ENCODE measurements at places on chromosomes 3 and 15.

DNA sequence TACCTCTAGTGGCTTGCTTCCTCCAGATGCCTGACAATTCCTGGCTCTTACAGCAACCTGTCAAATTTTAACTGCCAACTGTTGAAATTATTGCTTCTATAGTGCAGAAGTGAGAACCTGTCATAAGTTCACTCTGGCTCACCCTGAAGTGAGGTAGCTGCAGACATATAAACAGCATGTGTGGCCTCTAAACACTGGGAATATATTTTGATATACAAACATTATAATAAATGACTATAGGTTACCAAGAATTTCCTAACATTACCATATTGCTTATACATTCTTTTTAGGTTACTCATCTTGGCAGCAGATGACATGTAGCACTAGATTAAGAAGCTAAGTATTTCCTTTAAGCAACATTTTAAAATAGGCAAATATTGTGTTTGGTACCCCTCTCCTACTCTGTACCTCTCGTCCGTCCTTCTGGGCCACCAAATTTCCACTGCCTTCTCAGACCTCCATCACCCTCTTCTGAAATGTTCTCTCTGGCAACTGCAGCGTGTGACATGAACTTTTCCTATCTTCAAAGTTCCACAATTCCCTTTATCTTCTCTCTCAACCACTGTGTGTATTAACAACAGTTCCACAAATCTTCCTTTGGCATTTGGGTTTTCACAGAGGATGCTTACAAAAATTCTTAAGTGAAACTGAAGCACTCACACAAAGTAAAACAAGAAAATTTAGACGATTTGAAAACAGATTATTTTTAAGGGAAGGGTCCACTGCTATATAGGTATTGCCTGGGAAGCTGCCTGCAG, 15.3 kb upstream of the XXYLT1 start:
- DNase-seq, result no peak

DNA sequence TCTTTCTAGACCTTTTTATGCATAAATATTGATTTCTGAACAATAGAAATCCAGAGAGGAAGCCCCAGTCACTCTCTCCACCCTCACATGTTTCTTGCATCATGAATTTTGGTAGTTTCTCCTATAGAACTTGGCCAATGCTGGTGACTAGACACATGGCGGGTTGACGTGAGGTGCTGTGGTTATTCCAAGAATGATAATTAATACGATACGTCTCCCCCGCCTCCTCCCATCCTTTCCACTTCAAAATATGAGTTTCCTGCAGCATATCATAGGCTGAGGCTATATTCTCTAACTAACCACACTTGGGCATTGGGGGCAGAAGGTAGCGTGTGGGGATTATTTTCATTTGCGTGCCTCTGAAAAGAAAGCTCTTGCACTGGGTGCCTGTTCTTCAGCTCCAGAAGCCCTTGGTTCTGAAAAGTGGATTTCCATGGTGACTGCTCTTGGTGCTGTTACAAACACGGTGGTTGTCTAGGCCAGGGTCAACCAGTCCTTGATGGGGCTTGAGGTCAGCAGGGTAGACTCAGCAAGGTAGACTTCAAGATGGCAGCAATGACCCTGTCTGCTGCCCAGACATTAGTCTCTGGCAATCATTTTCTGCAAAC, 5.3 kb downstream of the TNFSF10 start:
- DNase-seq, result peak; percentile 15

- no peak for DNase-seq
Measured at GRCh38 chr15:29556380-29556779, 265.9 kb downstream of the TJP1 start.

GRCh38 chr3:131630097-131630496, 127.3 kb upstream of the MRPL3 start:
- no peak for DNase-seq

DNA sequence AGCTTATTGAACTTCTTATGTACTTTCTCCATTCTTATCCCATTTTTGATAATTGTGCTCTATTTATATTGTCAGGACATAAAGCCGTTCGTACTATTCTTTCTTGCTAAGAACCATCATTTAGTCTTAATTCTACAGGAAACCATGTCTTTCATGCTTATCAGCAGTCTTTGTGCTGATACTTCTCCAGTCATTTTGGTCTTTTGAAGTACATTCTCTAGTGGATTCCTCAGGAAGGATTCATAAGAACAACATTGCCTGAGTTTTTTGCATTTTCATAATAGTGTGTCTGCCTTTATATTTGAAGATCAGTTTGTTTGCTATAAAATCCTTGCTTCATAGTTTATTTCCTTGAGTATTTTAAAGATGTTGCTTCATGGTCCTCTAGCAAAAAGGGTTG, 126.6 kb upstream of the NEO1 start:
- DNase-seq, result no peak

DNA sequence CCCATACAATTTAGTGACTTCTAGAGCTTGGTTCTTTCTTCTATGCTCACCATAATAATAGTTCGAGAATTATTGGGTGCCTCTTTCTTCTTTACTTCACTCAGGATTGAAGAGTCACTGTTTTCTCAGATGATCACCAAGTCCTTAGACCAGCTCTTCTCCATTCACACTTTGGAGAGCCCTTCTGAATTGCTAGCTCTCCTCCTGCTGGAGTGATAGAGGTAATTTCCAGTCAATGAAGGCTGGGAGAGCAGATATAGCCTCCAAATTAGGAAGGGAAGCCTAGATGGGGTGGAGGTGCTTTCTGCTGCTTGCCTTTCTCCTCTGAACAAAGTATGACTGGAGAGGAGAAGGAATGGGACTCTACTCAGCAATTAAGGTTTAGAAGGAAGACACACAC, 10.7 kb upstream of the BBX start:
- DNase-seq, result no peak

DNA sequence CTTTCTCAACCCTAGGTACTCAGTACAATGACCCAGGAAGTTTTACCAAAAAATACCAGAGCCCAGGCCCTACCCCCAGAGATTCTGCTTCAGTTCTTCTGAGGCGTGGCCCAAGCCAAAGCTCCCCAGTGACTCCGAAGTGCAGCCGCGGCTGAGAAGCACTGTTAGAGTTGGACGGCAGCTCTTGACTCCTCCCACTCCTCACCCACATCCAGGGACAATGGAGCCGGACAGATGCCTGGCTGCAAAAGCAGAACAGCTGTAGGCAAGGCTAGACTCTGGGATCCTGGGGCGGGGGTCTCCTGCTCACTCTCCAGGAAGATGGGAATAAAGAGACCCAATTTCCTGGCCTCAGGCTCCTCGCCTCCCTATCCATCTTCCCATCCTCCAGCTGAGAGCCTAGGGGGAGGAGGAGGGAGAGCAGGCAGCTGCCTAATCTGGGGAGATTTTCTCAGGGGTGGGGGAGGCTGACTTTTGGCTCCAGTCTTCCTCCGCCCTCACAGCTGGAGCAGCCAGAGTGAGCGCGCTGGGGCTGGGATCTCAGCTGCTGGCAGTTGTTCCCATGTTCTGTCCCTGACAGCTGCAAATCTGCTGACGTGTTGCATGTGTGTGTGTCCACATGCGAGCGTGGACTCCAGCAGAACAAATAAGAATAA, 223.8 kb downstream of the OPA1 start:
- DNase-seq, result no peak

DNA sequence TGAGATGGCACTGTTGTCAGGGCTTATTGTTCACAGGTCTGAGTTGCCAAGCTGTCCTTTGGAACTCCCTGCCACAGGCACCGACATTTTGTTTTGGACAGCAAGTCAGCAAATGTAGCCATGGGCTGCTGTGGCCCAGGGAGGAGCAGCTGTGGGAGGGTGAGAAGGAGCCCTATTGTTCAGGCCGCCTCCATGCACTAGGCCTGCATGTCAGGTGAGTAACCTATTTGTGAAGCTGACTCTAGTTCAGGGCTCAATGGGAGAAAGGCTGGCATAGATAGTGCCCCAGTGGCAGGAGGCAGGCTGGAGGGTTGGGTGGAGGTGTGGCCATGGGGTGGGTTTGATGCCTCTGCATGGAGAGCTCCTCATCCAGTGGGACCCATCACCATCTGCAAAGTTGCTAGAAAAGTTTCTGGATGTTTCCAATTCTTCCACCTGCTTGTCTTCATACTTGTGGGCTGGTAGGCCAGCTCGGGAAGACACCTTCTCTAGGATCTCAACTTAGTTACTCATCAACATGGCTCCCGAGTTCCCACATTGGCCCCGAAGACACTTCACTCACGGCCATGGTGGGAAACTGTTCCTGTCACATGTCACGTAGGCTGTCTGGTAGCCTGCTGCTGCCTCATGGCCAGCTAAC, 19.5 kb downstream of the AMOTL2 start:
- DNase-seq, result no peak

DNA sequence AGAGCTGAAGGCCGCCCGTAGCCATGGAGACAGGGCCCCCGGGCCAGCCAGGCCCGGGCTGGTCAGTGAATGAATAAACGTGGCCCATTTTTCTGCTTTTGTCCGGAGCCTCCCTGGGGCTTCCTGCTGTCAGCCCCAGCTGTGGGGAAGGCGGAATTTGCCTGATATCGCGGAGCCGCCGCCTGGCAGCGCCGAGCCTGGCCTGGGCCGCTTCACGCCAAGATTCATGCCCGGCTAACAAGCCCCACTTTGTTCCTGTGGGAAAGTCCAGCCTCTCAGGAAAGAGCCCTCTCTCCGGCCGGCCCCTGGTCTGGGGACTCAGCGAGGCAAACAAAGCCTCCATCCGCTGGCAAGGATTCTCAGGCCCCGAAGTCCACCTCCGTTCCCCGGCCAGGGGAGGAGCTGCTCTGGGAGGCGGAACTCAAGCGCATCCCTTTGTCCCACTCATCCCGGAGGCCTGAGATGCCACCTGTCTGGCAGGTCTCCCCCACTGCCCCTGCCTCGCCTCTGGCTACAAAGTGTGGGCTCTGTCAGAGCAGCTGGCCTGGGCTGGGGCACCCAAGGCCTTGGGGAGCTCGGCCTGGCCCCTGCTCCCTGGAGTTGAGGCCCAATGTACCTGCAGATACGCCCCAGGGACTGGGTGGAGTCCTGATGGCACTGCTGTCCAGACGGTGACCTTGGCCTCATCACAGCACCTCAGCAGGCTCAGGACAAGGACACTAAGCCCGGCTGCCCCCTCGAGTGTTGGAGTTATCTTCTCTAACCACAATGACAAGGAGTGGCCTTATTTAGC, 51.6 kb upstream of the SLC6A11 start:
- no peak for DNase-seq

DNA sequence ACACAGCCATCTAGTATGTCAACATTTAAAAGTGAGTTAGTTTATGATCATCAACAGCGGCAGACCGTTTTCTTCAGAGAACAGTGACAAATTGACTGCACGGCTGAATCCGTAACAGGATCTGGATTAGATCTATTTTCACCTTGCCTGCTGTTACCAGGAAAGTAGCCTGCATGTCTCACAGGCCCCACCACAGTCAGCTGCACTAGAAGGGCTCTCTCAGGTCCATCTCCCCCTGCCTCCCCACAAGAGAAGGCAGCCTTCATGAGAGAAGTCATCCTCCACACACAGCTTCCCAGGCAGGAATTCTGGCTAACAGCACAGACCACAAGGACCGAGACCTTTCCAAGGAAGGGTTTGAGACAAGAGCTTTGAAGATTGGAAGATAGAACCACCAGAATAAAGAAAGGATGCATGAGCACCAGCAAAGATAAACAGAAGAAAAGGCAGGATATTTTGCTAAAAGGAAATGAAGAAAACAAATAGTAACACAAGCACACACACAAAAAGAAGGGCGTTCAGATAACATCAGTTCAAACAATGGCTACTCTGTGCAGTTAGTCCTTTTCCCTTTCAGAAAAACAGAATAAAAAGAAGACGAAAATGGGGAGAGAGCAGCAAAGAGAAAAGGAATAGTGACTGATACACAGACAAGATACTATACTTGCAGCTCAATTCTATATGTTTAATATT, 127.5 kb downstream of the SNRK start:
- DNase-seq, result no peak

GRCh38 chr3:27796365-27796875, 74.3 kb upstream of the EOMES start:
- no peak for DNase-seq

DNA sequence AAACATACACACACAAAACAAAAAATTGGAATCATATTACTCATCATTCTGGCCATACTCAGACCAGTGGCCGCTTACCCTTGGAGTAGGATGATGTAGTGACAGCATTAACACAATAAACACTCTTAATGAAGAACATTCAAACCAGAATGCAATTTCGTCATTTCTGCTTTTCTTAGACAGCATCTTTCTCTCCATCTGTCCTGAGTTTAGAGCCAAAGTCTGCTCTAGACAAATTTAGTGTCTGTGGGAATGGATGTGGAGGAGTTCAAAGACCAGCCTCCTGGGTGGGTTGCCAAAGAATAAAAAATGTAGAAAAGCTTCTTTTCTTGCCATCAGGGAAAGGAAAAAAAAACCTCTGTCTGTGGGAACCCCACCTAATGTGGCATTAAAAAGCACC, 212.4 kb upstream of the POU1F1 start:
- no peak for DNase-seq

DNA sequence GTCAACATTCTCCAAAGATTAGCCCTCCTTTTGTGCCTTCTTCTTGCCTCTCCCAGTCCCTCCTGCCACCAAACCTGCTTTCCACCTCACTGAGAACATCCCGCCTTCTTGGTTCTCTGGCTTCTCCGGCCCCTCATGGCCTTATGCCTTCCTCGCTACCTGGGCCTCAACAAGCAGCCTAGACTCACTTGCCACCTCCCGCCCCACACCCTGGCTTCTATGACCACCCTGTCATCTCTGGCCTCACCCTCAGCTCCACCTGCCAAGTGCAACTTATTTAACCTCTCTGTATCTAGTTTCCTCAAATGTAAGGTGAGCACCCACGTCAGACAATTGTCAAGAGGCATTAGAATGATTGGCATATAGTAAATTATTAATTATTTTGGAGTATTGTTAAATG, 68.8 kb upstream of the MEX3B start:
- DNase-seq, result no peak

DNA sequence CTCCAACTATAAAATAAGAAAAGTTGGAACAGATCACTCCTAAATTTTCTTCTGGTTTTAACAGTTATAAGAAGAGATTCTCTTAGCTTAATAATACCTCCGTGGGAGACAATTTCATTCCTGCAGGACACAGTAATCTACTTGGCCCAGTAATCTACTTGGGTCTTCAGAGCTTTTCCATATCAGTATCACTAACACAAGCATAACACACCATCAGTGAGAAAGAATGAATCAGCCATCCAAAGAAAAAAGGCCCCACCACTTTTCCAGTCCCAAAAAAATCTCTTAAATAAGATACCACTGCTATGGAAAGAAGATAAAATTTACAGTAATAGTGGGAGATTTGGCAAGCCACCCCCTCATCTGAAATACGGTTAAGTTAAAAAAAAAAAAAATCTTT, 20.2 kb downstream of the SIN3A start:
- DNase-seq, result no peak

DNA sequence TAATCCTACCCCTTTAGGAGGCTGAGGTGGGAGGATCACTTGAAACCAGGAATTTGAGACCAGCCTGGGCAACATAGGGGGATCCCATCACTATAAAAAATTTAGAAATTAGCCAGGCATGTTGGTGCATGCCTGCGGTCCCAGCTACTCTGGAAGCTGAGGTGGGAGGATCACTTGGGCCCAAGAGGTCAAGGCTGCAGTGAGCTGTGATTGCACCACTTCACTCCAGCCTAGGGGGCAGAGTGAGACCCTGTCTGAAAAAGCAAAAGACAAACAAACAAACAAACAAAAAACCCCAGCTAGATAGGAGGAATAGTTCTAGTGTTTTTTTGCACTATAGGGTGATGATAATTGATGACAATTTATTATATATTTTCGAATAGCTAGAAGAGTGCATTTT, 70.6 kb upstream of the CHRNB4 start:
- no peak for DNase-seq

GRCh38 chr3:140244893-140245292, 309.9 kb downstream of the CLSTN2 start:
- no peak for DNase-seq

- no peak for DNase-seq
Measured at GRCh38 chr3:69085168-69085832, 563 bp downstream of the ARL6IP5 start.
